ENCODE measurements at places on chromosomes 11 and 22.

- no peak for DNase-seq
Measured at GRCh38 chr22:39177456-39177775, 24.9 kb upstream of the CBX7 start.

GRCh38 chr22:41596776-41597634 is 7.4 kb upstream of the PMM1 start:
- DNase-seq = peak; percentile 2

GRCh38 chr11:125365196-125365931 is 130.7 kb downstream of the FEZ1 start:
- no peak for DNase-seq

DNA sequence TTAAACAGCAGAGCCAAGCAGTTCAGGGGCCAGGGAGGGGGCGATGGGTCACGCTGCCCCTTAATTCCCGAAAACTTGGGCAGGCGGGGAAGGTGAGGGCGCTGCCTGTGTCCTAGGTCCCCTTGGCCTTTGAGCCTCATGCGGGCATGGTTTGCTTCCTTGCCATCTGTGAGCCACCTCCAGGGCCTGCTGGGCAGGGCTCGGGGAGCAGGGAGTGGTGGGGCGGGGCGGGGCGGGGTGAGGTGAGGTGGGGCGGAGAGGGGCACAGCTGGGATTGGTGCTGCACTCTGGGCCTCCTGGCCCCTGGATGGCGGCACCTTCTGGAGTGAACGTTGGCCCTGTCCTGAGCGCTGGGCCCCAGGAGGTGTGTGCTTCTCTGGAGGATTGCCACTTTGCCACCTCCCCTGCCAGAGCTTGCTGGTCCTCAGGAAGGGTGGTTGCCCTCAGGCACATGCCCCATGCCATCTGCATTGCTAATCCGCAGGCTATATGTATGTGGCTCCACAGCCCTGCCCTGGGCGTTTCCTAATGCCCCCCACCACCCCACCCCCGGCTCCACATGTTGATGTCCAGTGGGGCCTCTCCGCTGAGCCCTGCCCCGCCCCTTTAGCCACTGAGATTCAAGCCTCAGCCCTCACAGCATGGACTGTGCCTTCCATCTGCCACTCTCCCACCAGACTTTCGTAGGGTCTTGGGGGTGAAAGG is 352.5 kb downstream of the TBC1D22A start:
- DNase-seq = no peak

GRCh38 chr11:82184966-82185365 is 548.7 kb downstream of the FAM181B start:
- no peak for DNase-seq

GRCh38 chr22:47775686-47776085 is 1013.2 kb downstream of the TBC1D22A start:
- no peak for DNase-seq

- DNase-seq = no peak
Measured at GRCh38 chr11:77101043-77101537, 1.6 kb upstream of the OMP start.

DNA sequence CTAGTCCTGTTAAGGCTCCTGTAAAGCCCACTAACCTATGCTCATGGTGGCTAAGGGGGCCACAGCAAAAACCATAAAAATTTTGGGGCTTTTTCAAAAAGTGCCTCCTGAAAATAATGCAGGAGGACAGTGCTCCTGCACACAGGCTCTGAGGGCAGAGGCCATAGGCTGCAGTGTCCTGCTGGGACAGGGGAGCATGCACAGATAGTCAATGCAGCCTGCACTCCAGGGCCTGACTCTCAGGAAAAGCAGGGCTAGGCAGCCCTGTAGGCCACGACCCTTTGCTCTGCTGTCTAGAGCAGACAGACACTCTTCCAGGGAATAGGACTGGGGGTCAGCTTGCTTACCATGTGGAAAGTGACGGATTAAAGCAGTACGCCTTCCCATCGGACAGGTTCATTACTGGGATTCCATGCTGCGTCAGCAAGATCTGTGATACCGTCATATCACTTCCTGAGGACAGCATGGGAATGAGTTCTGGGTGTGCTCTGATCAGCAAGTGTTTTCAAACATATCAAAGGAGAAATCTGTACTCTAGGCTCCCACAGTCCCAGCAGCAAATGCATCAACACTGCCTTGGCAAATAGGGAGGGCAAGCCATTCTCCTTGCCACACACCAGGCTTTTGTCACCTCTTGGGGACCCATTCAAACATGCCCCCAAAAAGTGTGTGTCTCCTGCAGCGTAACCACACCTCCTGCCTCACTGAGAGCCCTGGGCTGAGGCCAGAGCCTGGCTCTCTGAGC is 64.1 kb upstream of the CLTCL1 start:
- no peak for DNase-seq

GRCh38 chr11:68260484-68260883 is 11.3 kb downstream of the C11orf24 start:
- DNase-seq = no peak

DNA sequence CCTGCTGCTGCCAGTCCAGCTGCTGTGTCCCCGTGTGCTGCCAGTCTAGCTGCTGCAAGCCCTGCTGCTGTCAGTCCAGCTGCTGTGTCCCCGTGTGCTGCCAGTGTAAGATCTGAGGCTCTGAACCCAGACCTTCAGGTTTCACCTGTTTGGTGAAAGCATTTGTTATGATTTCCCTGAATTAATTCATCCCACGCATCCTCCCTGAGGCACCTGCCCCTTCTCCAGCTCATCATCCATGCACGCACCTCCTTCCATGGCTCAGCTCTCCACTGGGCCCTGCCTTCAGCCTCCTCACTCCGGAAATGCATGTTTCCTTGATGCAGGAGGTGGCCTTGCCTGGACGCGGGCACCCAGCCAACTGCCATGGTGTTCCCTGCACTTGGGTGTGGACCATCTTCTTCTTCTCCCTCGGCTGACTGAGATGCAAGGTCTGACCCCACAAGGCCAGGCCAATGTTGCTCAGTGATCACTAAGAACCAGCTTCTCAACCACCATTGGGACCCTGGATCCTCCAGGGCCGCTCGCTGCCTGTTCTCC is 788 bp downstream of the KRTAP5-10 start:
- DNase-seq = no peak

- no peak for DNase-seq
Measured at GRCh38 chr22:34308101-34308500, 387.8 kb upstream of the LARGE1 start.

DNA sequence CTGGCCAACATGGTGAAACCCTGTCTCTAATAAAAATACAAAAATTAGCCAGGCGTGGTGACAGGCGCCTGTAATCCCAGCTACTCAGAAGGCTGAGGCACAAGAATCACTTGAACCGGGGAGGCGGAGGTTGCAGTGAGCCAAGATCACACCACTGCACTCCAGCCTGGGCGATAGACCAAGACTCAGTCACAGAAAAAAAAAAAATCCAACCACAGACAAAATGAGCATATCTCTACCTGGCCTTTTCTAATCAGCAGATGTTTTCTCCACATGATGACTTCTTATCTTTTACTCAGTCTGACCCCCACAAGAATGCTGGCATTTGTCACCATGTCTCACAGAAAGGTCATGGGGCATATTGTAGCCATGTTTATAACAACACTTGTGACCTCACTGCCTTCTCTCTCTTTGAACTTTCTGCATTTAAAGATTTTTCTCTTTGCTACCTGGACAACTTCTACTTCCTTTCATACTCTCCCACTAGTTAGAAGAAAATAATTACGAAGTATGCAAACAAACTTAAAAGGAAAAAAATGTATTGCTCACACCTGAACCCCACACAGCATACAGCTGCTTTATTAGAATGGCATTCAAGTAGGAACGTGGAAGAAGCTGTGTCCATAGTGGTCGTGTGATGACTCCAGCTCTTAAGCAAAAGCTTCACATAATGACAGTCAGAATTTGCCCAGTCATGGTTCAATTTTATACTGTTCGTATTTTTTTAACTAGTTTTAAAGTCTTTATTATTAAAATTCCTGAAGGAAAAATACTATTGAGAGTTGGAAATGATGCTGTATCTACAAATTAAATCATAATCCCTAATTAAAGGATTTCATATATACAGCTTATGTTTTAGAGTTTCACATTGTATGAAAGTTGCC is 65.4 kb downstream of the ZC3H12C start:
- no peak for DNase-seq

DNA sequence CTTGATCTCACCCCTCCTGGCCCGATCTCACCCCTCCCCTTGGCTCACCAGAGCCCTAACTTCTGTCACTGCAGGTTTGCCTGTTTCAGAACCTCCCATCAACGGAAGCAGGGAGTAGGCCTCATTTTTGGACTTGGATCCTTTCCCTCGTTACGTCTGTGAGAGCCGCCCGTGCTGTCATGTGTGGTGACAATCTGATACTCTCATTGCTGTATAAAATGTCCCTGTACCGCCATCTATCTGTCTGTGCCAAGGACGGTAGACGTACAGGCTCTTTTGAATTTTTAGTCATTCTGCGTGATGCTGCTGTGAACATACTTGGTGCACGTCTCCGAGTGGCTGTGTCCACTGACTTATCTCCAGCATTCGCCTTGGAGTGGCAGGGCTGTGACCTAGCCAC is 1163.1 kb downstream of the BRD1 start:
- no peak for DNase-seq

- no peak for DNase-seq
Measured at GRCh38 chr11:128324051-128324481, 263.3 kb downstream of the ETS1 start.

DNA sequence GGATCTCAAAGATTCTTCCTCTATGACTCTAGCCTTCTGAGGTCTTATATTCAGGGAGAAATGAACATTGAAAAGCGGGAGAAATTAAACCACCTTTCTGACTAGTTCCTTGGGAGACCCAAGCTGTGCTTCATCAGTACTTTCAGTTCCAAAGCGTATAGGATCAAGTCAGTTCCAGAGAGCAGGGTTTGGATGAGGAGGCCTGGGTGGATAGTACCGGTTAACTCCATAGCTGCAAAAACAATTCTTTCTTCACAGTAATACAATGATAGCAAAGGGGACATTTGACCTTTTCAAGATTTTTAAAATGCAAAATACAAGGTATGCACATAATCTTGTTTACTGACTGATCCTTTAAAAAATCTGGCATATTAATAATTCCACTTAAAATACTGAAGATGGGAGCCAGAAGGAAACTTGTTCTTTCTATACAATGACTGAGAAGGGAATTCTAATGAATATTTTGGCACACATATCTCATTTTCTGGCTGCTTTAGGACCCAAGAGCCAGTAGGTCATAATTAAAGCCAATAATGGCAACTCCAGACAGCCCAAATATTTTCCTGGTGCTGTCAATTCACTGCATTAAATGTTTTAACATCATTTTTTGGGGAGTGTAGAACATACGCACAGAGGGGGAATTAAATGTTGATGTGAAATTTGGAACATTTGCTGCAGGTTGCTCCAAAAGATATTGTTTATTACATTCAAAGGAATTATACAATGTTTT is 16.0 kb downstream of the ADM start:
- DNase-seq = no peak

- DNase-seq = peak; percentile 40
Measured at GRCh38 chr11:19666951-19667350, 45.7 kb upstream of the NAV2 start.

GRCh38 chr11:91854171-91854570 is 370.4 kb upstream of the FAT3 start:
- no peak for DNase-seq

- no peak for DNase-seq
Measured at GRCh38 chr11:73402834-73403185, 26.6 kb downstream of the RELT start.

GRCh38 chr11:32883421-32883820 is 9.2 kb upstream of the QSER1 start:
- no peak for DNase-seq

GRCh38 chr11:27646051-27646818 is 54.0 kb downstream of the BDNF start:
- DNase-seq = no peak

GRCh38 chr11:60887556-60887955 is 18.8 kb downstream of the PRPF19 start:
- peak; percentile 18 for DNase-seq

- peak; percentile 29 for DNase-seq
Measured at GRCh38 chr22:44685384-44686056, 16.5 kb upstream of the PRR5 start.

- no peak for DNase-seq
Measured at GRCh38 chr11:20493340-20493739, 105.8 kb downstream of the PRMT3 start.

- DNase-seq = no peak
Measured at GRCh38 chr22:29266564-29267461, 968 bp downstream of the RHBDD3 start.

DNA sequence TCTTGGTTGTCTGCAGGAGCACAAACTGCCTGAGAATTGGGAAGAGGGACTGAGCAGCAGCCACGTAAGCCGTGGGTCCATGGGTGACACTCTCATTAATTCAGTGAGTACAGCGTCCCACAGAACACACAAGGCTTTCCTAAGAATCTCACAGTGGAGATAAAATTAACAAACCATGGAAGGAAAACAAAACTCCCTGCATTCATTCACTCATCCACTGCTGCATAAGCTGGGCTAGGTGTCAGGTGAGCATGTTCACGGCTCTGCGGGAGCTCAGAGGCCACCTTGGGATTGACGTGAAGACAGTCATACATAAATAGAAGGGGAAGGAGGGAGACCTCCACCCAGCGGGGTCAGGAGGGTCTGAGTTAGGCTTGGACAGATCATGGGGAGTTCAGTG is 1442.7 kb downstream of the TBC1D22A start:
- DNase-seq = no peak

GRCh38 chr11:67997475-67997921 is 6.4 kb downstream of the UNC93B1 start:
- DNase-seq = no peak

DNA sequence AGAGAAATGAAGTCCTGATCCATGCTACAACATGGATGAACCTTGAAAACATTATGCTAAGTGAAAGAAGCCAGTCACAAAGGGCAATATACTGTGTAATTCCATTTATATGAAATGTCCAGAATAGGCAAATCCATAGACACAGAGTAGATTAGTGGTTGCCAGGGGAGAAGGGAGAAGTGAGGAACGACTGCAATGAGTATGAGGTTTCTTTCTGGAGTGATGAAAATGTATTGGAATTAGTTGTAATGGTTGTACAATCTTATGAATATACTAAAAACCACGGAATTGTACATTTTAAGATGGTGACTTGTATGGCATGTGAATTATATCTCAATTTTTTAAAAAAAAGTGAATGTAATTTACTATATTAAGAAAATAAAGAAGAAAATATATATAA is 83.1 kb upstream of the GDPD4 start:
- no peak for DNase-seq

DNA sequence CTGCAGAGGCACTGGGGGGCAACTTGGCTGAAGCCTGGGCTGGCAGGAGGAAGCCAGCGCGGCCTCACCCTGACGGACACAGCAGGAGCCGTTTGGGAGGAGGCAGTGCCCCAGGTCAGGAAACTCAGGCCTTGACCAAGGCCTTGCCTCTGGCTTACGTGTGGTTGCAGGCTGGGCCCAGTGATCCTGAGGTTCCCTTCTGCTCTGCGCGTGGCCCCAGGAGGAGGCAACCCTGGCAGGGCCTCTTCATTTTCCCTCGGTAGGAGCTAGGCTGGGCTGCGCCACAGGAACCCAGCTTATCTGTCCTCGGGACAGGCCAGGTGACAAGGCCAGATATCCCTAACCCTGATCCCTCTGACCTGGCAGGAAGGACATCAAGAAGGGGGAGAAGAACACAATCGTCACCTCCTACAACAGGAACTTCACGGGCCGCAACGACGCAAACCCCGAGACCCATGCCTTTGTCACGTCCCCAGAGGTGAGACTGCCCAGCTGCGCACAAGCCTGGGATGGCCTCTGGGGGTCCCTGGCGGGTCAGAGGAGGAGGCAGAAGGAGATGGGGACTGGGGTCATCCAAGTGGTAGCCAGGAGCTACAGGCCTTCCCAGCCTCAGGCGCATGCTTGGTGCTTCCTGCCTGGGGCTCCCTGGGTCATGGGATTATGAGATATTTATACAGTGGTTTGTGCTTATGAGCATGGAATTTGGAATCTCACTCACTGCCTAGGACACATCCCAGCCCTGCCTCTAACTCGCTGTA is 20.6 kb downstream of the POLR3H start:
- no peak for DNase-seq

Data from NCI-H345 (cell line).